Lower lobe of right lung (tissue), 2 donors: ENCODE measurements at places on chromosomes 7 and 10.

- peak; percentile 14 for DNase-seq
These were observed 21.5 kb downstream of the ASB13 start for GRCh38 chr10:5644930-5645329.

- no peak for DNase-seq
These were observed 8.8 kb upstream of the FZD8 start for GRCh38 chr10:35650894-35651293.

DNA sequence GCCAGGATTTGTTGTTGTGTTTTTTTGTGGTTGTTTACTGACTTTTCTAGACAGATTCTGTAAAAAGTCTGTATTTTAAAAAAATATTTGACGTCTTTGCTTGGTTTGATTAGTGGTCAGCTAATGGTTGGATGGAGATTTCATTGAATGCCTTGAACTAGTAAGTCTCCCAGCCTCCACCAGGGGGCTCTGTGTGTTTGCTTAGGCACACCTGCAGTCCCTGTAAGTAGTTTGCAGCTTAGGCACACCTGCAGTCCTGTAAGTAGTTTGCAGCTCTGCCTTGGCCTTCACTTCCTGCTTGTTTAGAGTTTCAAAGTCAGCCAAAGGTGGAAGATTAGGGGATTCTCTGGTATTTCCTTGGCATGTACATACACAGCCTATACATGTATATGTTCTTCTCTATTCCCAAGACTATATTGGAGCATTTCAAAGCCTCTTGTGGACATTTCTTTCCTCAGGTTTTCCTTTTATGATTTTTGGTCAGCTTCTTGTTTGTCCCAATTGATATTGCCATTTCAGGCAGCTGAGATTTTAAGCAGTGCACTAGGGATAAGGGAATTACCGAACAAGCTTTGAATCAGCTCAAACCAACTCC lies 101.6 kb downstream of the CCSER2 start:
- DNase-seq = peak; percentile 67

GRCh38 chr7:151936207-151936606 lies 20.0 kb upstream of the GALNTL5 start:
- no peak for DNase-seq

GRCh38 chr10:85222300-85222699 lies 893.9 kb downstream of the CCSER2 start:
- DNase-seq = no peak
